Stimulated activated naive CD8-positive, alpha-beta T cell treated with anti-CD3 and anti-CD28 coated beads, Interleukin-15, Interleukin-2, amounts not matched to agents 100 U/mL and 50 U/mL, for 24 hours (primary cell): ENCODE measurements at places on chromosomes 2 and 18.

DNA sequence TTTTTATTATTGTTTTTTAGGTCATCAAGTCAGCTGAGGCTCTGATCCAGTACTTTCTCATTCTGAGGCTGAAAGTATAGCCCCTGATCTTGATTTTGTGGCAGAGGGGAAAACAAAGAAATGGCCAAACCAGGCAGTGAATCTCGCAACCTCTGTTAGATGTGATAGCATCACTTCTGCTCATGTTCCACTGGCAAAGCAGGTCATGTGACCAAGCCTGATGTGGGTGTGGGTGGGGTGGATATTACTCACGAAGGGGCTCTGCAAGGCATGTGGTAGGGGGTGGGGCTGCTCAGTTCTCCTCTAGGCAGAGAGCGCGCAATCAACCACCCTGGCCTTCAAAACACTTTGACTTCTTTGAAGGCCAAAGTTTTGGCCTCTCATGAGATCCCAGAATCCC is 254.2 kb downstream of the MYCN start:
- DNase-seq = no peak

GRCh38 chr18:8952174-8952573 is 150.3 kb upstream of the NDUFV2 start:
- no peak for DNase-seq

DNA sequence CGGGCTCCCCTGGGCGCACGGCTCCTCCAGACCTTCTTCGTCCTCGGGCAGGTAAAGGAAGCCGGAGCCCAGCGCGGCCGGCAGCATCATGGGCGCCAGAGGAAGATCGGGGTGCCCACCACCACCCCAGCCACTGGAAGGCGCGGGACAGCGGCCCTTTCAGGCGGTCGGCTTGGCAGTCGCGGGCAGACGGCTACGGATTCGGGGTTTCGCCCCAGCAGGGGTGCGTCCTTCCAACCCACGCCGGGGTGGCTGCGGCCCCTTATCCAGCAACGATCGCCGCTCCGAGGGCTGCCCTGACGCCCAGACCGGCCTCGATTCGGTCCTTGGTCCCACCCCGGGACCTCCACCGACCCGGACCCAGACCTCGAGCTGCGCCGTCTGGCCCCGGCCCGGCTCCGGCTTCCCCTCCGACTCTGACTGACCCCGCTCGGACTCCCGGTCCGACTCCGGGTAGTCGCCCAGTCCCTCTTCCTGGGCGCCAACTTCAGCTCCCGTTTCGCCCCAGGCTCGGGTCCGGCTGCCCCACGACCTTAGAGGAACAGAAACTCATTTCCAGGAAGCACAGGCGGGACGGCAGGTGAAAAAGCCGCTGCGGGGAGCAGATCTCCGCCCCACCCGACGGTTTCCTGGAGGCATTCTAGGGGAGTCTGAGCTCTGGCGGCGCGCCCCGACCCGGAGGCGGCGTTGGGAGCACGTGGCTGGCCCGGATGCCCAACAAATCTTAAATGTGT is 30.2 kb upstream of the SSB start:
- DNase-seq = peak; percentile 43

DNA sequence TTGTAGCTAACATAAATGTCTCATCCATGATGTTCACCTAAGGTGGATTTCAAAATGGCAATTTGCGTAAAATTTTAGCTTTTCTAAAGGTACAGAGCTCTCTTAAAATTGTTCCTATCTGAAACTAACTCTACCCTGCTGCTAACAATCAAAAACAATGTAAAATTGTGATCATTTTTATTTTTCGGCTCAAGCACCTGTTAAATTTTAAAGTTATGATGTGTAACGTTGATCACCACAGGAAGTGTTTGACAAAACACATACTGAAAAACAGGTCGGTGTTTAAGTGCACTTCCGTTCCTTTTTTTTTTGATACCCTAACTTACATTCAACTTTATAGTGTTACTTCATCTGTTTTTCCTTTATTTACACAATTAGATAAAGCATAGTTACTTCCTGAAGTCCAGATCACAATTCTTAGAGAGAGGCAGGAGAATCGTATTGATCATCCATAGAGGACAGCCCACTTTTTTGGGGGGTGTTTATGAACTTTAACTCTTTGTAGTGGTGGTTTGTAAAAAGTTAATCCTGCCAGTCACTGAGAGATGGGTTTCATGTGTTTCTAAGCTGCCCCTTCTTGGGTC is 6.0 kb upstream of the NCK2 start:
- DNase-seq = no peak

GRCh38 chr2:75482398-75482797 is 78.3 kb downstream of the EVA1A start:
- DNase-seq = no peak

DNA sequence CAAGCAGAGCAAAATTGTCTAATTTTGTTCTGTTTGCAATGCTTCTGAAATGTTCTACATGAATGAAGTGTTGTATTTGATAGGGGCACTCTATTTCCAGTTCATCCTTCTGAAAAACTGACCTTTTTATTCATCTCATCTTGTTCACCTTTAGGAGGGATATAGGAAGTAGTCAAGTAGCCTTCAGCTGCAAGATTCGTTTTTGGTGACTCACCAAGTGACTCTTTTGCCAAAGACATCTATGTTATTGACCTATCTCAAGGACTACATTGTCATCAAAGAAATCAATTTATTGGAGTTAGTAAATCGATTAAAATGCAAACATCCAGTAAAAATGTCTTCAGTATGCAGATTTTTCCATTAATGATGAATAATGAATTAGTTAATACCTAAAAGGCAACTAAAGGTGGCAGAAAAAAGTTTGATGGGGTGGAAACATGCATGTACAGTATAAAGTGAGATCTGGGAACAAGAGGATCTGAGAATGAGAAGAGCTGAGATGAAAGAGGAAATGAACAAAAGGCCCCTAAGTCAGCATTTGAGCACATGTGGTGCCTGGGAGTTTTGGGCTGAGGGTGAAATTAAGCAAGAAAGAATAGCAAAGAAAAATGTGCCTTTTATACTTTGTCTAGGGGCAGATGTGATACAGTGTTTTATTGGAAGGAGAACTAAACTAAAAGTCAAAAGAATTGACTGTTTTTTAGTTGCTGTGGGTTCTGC is 255.1 kb upstream of the LINC00305 start:
- DNase-seq = no peak

- no peak for DNase-seq
These were observed 14.0 kb upstream of the CNDP1 start for GRCh38 chr18:74520096-74520833.
